C1 segment of cervical spinal cord (tissue), 14 donors: ENCODE measurements at places on chromosomes 2 and 18.
A peak's percentile ranks its signal among the peaks of the same experiment; 100 is the strongest.

DNA sequence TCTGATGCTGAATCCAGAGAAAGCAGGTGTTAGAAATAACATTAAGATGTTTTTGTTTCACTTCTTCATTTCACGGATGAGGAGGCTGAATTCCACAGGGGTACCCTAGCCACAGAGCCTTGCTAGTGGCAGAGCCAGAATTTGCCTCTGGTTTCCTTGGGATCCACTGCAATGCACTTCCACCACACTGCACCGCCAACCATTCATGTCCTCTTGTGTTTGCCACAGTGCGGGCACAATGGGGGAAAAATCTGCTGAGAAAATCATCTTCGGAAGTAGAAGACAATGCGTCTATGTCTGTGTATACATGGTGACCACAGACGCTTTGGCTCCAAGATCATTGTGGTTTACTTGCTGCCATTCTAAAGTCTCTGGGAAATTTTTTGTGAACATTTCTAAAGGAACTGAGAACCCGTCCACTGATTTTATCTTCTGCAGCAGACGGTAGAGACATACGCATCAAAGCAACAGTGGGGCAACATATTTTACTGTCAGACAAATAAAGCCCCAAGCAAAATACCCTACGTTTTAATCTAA is 14.9 kb downstream of the ICOS start:
- DNase-seq: no peak

- no peak for DNase-seq
These were observed 11.9 kb downstream of the SLC14A2 start for GRCh38 chr18:45627204-45627526.

GRCh38 chr2:25897506-25897905 is 19.2 kb upstream of the ASXL2 start:
- DNase-seq: no peak

- DNase-seq: peak; percentile 39
These were observed 13.2 kb upstream of the DNAJC27 start for GRCh38 chr2:24984912-24985311.

DNA sequence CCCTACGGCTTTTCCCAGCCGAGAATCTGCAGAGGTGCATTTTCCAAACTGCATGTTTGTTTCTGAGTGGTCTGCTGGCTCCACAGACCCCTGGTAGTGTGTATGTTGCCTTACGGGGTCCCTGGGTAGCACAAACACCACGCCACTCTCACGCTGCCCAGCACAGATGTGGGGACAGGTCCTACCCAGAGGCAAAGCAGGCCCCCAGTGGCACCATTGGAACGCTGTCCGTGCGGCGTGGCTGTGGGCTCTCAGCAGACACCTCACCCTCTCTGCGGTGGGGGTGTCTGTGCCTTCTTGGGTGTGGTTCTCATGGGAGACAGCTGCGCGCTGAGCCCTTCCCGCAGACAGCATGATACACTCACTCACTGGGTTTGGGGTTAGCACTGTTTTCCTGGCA is 137.4 kb downstream of the NFATC1 start:
- no peak for DNase-seq

DNA sequence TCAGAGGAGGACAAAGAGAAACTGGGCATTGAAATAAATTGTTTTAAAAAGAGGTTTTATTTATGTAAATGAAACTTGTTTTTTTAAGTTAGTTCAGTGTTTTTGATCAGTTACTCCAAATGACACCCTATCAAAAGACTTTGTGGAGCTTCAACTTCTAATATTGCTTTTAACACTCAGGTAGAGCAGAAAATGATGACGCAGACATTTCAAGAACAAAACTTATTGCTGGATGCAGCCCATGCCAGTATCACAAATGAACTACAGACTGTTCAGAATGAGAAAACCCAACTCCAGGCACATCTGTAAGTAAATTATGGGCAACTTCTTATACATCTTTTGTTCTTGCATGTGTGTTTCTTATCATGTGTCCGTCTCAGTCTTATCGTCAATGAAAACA is 36.4 kb downstream of the CCDC150 start:
- no peak for DNase-seq

GRCh38 chr2:229905601-229906000 is 16.2 kb downstream of the TRIP12 start:
- no peak for DNase-seq

DNA sequence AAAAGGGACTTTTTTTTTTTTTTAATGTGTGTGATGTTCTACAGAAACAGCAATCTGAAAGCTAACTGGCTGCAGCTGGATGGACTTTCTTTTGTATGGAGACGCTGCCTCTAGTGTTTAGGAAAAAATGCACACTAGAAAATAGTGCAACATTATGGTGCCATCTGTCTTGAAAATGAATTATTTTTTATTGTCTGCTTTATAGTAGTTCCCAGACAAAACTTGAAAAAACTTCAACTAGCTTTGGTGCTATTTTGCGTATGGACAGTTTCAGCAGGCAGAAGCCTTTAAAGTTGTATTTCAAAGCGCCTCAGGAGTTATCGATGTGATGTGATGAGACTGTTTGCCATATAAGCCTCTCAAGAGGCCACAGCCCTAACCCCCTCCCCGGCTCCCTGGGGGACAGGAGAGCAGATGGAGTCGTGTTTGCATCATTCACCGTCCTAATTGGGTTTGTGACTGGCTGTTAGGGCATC is 86.9 kb downstream of the LTBP1 start:
- DNase-seq: no peak
